ENCODE measurements at places on chromosomes 13 and 19.

DNA sequence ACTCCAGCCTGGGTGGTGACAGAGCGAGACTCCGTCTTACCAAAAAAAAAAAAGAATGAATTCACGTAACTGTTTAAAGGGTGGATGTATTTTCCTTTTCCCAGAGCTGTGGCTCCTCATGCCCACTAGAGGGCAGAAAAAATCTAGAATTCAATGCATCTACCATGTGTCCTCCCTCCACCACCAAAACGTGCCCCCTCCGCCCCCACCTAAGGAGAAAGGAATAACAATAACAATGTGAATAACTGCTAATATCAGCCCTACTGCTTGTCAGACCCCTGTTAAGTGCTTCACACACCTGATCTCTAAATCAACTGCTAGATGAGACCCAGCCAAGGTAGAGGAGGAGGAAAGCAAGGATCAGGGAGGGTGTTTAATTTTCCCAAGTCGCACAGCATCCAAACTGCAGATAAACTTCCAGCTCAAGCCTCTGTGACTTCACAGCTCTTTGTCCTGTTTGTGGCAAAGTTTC, 20.2 kb upstream of the PNMA8B start:
- DNase-seq, result no peak

DNA sequence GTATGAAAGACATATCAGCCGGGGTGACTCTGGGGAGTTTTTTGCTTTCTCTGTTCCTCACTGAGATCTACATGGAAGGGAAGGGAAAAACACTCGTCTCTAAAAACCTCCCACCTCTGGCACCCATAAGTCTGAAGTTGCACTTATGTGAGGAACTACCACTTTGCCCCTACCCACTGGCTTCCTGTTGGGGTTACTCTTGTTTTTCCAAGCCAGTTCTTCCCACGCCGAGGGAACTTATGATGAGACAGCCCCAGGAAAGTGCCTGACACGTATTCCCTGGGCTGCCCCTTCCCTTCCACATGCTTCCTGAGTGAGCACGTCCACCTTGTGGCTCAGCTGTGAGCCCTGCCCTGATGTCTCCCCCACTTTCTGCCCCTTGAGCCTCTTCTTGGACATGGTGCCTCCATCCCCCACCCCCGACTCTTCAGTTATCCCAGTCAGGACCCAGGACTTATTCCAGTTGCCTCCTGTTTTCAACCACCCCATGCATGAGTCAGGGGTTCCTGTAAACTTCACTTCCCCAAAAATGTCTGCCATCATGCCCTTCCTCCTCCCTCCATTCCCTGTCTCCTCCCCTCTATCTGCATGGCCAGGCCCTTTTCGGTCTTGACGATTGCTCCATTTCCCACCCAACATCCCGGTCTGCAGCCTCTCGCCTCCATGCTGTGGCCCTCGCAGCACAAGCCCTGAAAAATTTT, 5.1 kb upstream of the SIGLEC7 start:
- no peak for DNase-seq

- DNase-seq, result no peak
Observed at GRCh38 chr13:25166306-25166705, 5.8 kb downstream of the AMER2 start.

DNA sequence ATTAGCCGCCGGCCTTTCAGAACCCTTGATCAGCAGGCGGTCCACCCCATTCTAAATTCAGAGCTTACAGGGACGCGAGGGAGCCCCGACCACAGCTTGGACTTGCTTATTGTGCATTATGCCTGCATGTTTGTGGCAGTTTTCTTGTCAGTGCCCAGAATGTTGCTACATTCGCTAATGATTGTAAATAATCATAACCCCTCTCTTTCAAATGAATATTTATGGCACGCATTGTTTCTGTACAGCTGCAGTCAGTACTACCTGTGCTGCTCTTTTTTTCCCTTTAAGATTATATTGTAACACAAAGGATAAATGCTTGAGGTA, 321 bp upstream of the VPS36 start:
- no peak for DNase-seq

DNA sequence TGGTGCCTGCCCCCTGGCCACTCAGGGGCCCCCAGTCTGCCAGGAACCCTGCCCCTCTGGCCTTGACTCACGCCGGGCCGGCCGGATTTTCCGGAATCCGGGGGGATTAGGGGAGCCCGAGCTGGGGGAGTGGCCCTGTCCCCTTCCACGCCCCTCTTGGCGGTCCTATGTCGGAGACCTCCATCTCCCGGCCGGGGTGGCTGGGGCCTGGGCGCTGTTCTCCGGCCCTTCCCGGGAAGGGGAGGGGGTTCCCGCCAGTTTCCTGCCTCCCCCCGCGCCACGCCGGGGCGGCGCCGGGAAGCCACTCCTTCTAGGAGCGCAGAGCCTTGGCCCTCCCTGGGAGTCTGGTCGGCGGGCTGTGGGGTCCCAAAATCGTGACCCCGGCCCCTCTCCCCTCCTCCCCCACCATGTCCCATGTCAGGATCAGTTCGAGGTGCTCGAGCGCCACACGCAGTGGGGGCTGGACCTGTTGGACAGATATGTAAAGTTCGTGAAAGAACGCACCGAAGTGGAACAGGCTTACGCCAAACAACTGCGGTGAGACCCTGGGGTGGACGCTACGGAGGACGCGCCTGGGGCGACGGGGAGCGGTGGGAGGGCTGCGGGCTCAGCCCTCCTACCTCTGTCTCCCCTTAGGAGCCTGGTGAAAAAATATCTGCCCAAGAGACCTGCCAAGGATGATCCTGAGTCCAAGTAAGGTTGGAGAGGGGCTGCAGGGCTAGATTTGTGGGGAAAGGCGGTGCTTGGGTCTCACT, 1.3 kb downstream of the TRIP10 start:
- peak; percentile 84 for DNase-seq

DNA sequence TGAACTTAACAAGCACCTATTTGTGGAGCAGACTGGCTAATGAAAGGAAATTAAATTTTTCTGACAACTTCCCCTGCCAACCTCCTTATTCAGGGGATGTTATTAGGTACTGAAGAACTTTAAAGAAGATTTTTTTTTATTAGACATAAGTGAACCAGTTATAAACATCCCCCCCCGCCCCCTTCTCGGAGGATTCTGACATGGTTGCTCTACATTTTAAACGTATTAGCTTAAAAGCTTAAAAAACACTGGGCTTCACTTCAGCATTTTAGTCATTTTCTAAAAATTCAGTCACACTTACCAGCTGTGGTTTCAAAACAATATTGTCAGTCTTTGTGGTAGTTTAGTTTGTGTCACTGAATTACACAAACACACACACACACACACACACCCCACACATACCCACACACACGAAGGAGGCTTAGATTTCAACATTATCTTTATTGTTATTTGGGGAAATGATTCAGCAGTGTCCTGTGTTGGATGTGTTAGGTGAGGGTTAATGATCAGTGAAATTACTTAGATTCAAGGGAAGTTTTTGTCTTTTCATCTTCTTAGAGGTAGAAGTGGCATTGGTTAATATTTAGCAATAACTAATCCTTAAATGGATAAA, 145.7 kb downstream of the PCCA start:
- DNase-seq, result no peak

DNA sequence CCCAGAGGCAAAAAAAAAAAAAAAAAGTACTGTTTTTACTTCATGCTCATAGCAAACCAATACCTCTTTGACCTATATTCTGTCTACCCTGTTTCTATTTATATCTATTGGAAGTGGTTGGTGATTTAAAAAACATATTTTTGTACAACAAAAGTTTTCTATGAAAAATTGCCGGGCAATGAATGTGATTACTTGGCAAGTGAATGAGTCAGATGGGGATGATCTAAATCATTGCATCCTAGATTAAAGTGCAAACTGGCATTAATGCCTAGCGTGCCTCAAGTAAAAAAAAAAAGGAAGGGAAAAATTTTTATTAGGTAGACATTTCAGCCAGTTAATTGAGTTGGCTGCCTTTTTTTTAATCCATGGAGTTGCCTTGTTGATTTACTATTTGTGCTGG, 500.6 kb downstream of the KCTD12 start:
- no peak for DNase-seq

- no peak for DNase-seq
Observed at GRCh38 chr13:51590231-51590970, 6.1 kb downstream of the WDFY2 start.

DNA sequence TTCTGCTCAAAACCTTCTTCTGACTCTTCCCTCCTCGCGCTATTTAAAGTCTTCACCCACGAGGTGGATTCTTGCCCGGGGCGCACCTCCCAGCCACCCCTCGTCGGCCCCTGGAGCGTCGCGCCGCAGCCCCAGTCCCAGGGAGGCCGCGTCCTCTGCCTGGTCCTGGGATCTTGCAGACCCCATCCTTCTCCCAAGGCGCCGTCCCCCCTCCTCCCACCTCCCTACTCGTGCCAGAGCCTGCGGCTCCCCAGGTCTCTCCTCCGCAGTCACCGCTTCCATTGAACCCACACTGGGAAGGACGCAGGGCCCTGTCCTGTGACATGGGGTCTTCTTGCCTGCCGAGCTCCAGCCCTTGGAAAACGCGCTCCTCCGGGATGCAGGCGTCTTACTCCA, 486 bp downstream of the ZNF808 start:
- peak; percentile 50 for DNase-seq

DNA sequence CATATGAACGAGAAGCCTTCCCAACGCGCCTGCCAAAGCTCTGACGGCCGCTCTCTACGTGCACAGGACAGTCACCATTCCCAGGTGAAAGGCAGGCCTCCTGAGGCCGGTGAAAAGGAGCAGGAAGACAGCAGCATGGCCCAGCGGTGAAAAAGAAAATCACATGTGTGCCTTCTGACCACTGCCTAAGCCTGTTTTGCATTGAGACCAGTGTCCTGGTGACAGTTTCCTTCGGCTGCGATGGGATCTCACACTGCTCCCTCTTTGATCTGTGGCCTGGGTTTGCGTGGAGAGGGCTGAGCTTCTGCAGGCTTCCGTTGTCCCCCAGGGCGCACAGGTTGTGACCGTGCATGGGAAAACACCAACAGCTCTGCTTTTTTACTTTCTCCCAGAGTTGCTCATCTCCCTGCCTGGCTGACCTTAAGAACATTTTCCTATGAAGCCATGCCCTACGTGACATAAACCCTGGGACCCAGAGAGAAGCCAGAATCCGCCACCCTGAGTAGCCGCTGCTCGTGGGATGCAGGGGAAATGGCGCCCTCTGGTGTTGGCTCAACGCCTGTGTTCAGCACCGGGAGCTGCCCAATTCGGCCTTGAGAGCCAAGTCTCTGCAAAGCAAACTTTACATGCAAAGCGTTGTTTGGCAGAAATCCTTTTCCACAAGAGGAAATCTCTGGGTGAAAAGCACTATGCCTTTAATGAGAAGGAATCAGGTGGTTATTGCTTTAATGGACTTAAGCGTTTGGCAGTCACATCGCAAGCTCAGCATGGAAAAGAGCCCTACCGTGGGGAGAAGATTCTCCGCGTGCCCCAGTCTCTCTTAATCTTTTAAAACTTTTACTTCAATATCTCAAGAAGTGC, 112.2 kb upstream of the GPR12 start:
- peak; percentile 86 for DNase-seq

DNA sequence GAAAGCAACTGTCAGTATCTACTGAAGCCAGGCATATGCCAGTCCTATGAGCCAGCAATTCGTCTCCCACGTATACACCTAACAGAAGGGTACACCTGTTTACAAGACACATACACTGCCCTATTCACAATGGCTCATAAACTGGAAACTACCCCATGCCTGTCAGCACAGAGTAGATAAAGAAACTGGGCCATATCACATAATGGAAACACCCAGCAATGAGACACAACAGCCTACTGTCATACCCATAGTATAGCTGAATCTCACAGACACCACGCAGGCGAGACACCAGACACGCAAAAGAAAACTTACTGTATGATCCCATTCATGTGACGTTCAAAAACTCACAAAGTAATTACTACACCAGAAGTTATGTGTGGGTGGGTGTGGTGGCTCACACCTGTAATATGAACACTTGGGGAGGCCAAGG, 15.7 kb downstream of the NOSIP start:
- DNase-seq, result no peak

DNA sequence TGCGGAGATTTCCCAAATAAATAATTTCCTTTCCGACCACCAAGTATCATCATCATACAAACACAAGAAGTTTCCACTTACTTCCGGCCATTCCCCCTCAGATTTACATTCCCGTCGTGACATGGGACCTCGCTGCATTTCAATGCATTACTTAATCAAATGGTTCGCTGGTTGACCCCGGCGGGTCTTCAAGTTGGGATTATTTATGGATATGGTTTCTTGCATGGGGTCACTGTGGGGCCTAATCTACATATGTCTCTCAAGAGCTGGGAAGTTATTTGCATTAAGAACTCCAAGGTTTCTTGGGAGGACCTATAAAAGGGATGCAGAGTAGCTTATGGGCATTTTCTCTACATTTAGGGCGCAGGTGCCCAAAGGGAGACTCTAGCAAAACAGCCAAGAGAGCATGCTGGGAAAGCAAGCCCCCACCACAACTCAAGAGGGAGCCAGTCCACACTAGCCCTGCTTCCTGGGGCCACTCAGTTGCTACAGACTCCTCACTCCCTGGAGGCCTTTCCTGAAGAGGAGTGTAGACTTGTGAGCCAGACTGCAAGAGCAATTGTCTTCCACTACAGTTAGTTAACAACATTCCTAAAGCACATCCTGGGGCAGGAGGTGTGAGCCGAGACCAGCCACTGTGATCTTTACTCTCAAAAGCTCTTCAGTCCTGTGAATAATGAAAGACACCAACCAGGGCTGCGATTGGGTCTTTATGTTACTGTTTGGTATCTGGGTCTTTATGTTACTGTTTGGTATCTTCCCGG, 125.3 kb downstream of the KATNAL1 start:
- DNase-seq, result no peak

DNA sequence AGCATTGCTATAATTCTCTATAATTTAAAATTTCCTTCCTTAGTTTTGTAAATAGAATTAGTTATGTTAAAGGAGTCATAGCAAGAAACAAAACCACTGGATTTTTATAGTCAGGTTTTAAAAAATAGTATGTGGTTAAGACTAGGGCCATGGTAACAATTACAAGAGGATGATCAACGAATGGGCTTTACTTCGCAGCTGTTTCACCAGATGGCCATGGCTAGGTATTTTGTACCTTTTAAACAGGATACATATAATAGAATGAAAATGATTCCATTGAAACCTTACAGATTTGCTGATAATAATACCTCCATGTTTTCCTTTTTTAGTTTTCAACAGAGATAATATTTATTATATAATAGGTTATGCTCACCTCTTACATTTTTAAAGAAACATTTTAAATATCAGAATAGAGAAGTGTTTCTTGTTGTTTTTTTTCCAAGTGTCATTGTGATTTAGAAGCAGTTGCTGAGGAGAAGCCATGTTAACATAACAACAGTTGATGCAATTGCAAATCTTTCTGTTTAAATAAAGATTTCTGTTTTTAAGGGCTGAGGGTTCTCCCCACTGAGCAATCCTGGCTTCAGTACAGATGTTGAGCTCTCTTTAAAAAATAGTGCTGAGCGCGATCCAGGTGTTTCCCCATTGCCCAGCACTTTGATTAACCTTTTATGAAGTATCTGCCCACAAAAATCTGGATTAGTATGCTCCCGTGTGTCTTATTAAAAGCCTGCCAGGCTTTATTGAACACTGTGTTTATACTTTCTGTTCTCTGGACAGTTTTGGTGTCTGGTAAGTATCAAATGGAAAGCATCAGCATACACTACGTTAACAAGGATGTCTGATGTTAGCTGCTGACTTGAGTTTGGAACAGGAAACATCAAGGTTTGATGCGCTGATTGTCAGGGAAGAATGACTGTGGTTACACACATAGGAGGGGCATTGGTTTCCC, 205.3 kb downstream of the HS6ST3 start:
- no peak for DNase-seq

Data from ecto neural progenitor cell (in vitro differentiated cells).